ENCODE measurements at places on chromosomes 13 and 19.

- DNase-seq = no peak
These were observed 20.9 kb downstream of the AP2A1 start for GRCh38 chr19:49787746-49788145.

DNA sequence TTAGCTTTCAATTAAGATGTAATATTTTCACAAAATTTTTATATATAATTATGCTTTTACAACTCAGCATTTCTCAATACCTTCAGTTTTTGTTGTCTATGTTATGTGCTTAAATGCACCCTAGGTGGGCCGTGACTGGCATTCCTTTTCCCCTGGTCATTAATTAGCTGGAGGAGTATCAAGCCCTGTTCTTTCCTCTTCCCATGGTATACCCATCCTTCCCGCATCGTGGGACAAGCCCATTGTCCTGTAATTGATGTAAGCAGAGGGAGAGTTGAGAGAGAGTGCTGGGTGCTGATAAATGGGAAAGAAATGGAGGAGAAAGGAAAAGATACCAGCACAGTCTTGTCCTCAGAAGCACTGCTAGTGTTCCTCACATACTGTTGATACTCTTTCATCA, 591.7 kb downstream of the GPC6 start:
- no peak for DNase-seq

DNA sequence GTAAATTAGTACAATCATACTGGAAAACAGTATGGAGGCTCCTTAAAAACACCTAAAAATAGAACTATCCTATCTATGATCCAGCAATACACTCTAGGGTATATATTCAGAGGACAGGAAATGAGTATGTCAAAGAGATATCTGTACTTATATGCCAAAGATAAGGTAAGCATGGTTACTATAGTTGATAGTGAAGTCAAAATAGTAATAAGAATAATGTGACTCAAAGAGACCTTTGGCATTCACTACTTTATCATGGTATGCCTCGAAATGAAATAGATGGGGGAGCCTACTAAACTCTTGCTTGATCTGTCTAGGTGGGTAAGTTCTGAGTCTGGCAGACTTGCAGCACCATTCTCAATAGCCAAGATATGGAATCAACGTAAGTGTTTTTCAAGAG, 30.3 kb downstream of the FXYD5 start:
- DNase-seq = no peak

- DNase-seq = no peak
These were observed 8.6 kb downstream of the SPHK2 start for GRCh38 chr19:48627865-48628314.

DNA sequence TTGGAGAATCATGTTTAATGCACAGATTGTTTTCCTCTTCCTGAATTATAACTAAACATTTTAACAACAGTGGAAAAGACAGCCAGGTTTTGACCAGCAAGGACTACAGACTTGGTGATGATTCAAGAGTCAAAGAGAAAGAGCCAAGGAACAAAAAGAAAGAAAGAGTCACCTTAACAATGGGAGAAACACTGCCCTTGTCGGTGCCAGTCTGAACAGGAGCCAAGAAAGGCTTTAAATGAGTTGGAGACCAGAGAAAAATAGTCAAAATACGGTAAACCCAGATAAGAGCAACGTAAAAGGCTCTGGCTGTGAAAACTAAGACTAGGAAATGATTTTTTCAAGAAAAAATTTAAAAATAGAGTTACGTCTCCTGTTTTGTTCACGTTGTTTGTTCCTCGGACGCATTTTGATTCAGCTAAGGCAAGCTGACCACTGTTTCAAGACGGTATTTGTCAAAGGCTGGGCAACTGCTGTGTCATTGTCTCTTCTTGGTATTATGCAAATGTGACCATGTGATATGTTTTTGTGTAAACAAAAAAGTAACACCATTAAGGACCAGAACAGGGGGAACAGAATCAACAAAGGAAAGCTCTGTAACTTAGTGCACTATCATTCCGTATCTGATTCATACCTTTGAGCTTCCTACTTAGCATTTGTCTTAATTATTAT, 634.5 kb downstream of the LIG4 start:
- DNase-seq = no peak

DNA sequence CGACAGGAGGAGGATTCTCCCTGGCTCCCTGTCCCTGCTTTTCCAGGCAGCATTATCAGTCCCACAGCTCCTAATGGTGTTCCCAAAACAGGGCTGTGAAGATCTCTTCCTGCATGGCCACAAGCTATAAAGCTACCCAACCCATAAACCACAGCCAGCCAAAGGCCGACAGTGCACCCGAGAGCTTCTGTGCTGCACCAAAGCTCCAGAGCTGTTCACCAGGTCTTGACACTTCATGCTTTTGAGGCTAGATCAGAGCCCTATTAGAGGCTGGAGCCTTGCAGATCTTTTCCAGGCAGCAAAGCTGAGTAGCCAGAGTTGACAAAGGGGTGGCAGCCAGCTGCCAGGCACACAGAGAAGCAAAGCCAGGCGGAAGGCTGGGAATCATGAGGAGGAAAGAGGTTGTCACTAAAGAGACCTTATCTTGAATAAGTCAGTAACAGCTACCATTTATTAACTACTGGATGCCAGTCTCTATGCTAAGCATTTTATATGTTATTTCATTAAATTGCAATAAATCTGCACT, 180.4 kb downstream of the KATNAL1 start:
- DNase-seq = no peak

GRCh38 chr19:43798546-43799409, 3.5 kb downstream of the LYPD5 start:
- DNase-seq = no peak

DNA sequence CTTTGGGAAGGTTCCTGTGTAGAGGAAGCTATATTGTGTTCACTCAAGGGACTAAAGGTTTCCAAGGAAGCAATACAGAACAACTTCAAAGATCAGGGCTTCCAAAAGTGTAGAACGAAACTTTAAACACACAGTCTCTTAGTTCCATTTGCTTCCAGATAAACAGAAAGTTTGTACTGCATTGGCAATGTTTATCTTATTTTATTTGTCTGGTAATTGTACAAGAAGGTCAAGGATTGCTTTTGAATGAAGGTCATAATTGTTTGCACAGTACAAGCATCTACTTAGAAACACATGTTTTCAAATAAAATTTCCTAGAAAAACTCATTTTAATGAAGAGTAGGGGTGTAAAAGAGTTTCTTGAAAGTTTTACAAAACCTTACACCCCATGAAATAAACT, 712.7 kb upstream of the SGCG start:
- no peak for DNase-seq

GRCh38 chr13:50574731-50575130, 268.8 kb downstream of the DLEU7 start:
- DNase-seq = peak; percentile 71

- no peak for DNase-seq
These were observed 1.8 kb downstream of the SHISA7 start for GRCh38 chr19:55441319-55441691.

DNA sequence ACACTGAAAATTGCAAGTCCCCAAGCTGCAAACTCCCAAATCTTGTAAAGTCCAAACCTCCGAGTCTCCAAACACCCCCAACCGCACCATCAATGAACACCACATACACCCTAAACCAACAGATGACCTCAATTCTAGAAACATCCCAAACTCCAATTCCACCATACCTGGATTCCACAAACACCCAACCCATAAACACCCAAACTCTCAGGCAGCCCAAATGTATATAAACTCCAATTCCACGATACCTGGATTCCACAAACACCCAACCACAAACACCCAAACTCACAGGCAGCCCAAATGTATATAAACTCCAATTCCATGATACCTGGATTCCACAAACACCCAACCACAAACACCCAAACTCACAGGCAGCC, 470 bp downstream of the C3 start:
- DNase-seq = no peak

DNA sequence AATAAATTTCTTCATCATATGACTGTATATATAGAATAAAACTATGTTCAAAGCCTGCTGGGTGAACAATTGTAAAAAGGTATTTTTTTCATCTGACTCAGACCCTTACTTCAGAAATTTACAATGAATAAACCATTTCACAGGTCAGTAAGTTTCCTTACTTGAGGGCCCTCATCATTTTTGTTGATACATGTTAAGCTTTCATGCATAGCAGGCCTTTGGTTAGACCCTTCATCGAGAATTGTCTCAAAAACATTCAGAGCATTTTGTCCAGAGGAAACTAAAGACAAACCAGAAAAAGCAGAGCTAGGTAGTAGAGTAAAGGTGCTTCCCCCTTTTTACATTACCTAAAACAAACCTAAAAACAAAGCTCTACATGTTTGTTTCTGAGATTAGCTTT, 46.2 kb downstream of the FNDC3A start:
- no peak for DNase-seq

DNA sequence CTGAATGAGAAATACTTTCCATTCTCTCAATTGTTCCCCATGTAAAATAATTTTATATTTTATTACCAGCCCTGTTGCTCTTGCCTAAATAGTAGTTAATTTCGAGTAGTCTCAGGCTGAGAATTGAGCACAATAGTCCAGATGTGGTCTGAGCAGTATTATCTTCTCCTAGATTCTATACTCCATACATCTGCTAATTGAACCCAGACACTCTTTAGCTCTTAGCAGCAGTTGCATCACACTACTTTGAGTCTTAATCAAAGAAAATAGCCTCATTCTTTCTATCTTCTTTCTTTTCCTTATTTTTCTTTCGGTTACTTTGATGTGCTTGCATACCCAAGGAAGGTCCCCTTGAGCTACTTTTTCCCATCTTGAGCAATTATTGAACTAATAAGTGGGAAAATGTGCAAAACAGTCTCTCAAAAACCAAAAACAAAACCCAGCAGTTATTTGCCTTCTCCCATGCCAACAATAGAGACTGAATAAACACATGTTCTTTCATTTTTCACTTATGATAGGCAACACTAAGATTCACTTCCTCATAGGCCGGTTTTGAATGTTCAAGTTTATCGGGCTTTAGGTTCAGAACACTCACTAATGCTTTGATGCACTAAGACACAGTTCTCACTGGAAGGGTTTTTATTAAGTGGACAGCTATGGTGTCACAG, 204.5 kb downstream of the POU4F1 start:
- DNase-seq = no peak

DNA sequence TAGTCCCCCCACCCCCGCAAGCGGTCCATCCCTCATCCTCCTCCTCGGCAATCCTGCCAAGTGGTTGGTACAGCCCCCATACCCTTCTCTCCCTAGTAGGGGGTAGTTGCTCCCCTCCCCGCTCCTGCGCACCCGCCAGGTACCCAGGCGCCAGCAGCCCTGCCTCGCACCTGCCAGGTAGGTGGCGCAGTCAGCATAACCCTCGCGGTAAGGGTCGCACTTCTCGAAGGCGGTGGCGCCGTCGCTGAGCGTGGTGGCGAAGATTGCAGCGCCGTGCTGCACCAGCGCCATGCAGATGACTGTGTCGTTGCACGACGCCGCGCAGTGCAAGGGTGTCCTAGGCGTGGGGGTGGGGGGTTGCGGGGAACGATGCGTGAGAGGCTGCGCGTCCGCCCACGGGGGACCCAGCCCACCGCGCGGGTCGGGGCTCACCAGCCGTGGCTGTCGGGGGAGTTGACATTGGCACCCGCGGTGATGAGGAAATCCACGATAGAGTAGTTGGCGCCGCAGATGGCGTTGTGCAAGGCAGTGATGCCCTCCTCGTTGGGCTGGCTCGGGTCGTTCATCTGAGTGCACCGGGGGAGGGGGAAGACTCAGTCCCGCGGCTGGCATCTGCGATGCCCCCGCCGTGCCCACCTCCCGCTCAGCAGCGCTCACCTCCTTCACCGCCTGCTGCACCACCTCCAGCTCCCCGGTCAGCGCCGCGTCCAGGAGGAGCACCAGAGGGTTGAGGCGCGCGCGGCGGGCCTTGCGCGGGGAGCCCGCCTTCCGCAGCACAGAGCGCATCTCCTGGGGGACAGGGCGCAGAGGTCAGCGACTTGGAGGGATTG, 15.2 kb upstream of the ERCC2 start:
- no peak for DNase-seq

- no peak for DNase-seq
These were observed 33.2 kb upstream of the NDFIP2 start for GRCh38 chr13:79447741-79448140.

GRCh38 chr13:37954191-37954590, 84.6 kb upstream of the TRPC4 start:
- no peak for DNase-seq

DNA sequence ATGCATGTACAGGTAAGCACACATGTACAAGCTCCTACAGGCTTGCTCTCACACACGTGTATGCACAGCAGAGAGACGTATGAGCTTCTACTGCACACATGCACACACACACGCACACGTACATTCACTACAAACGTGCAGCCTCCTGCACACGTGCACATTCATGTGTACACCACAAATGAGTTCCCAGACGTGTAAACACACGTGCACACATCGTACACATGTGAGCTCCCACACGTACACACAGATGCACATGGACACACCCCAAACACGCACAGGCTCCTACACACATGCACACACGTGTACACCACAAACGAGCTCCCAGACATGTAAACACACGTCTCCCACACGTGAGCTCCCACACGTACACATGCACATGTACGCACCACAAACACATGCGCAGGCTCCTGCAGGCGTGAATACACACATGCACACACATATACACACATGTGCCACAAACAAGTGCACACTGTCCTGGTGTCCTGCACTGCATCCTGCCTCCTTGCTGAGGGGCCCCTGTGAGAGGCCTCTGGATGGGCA, 83.7 kb upstream of the MCF2L start:
- no peak for DNase-seq

- DNase-seq = no peak
These were observed 12.7 kb downstream of the NPAS1 start for GRCh38 chr19:47032171-47032811.

DNA sequence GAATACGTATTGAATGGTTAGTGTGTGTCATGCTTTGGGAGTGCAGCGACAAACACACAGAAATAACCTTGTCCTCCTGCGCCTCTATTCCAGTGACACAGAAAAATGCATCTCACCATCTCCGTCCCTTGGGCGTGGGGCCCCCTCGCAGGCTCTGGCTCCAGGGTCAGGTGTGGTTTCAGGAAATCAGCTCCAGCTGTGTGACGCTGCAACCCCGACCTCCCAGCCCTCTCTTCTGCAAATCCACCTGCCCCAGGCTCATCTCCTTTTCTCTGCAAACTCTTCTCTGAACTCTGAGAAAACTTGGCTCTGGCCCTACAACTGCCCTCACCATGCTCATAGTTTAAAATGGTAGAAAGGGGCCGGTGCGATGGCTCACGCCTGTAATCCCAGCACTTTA, 51.3 kb upstream of the ZNF536 start:
- DNase-seq = no peak

GRCh38 chr19:41000310-41000737, 9.2 kb downstream of the CYP2B6 start:
- DNase-seq = no peak

DNA sequence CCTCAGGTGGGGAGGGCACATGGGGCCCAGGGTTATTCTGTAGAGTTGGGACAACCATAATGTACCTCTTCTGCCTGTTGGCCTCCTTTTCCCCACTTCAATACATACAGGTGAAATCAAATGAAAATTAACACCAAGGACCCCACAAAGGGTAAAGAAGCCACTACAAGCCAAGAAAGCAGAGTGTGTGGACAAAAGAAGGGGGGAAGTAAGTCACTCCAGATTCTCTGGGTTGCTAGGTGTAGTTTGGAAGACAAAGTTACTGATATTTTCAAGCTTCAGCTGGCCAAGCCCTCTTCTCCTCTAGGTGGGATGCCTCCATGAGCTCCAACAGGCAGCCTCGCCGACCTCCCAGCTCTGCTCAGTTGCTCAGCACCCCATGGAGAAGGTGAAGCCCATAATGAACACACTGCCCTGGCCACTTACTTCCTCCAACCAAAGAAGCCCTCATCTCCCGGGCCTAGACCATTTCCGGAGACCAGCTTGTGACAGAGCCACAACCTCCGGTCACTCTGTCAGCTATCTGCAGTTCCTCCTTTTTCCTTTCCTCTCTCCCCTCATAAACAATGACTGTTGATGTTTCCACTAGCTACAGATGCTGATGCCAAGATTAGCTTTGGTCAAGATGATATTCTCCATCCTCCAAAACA, 66.8 kb upstream of the MED4 start:
- DNase-seq = no peak

Data from myocyte (in vitro differentiated cells).